ENCODE measurements at places on chromosomes 3 and 15. TPM values are rescaled to one million over a fixed set of nuclear protein-coding genes. Genes with fewer than 3 reads are reported as not detected.

The WDR93 gene
- not detected for total RNA-seq

The ANKRD63 gene
- total RNA-seq = not detected

The ALAS1 gene
- 27.1 TPM for total RNA-seq

The SLITRK3 gene
- not detected for total RNA-seq

The PPIB gene
- 217 TPM for total RNA-seq

The FBXO40 gene
- total RNA-seq = not detected

The SNTN gene
- not detected for total RNA-seq
